ENCODE measurements at places on chromosomes 2 and 18. TPM values are rescaled to one million over a fixed set of nuclear protein-coding genes. Genes with fewer than 3 reads are reported as not detected.

The MOCOS gene
- total RNA-seq = 0.47 TPM

The CRYBA2 gene
- not detected for total RNA-seq

The IL36G gene
- total RNA-seq = not detected

The DYNC2LI1 gene
- total RNA-seq = 2.4 TPM

The KCNE4 gene
- not detected for total RNA-seq

The NR4A2 gene
- 226 TPM for total RNA-seq

The CRYGD gene
- not detected for total RNA-seq

The SATB2 gene
- 0.15 TPM for total RNA-seq

The NT5C1B gene
- not detected for total RNA-seq

The SLC5A7 gene
- not detected for total RNA-seq

The LGALSL gene
- total RNA-seq = 0.26 TPM

The PLA2R1 gene
- total RNA-seq = 0.20 TPM

The CYTIP gene
- 293 TPM for total RNA-seq

The OBSL1 gene
- total RNA-seq = 1.2 TPM

The UGT1A3 gene
- not detected for total RNA-seq

The DOK6 gene
- total RNA-seq = not detected

The ZNF804A gene
- total RNA-seq = 0.06 TPM

The CRYGC gene
- total RNA-seq = not detected

The MYO5B gene
- 0.09 TPM for total RNA-seq

The RIOK3 gene
- 93.0 TPM for total RNA-seq

The RIT2 gene
- total RNA-seq = not detected

The SP140 gene
- 67.9 TPM for total RNA-seq

The EFEMP1 gene
- total RNA-seq = not detected

Measured in T-cell (primary cell).